PC-9 (cell line): ENCODE measurements at places on chromosomes 5 and 9. TPM values are rescaled to one million over a fixed set of nuclear protein-coding genes. Genes with fewer than 3 reads are reported as not detected.

The HRH2 gene
- not detected in 2 replicates for total RNA-seq

- H3K4me1 ChIP-seq: no peaks in the 10 kb centered on the region
- no peak overlapping the region for H3K4me3 ChIP-seq
Observed at GRCh38 chr5:68242743-68243142, 27.2 kb downstream of the PIK3R1 start.

GRCh38 chr5:17221843-17222636 is 4.6 kb downstream of the BASP1 start:
- no peaks in the 10 kb centered on the region for H3K36me3 ChIP-seq
- H3K27me3 ChIP-seq: no peaks in the 10 kb centered on the region
- no peak overlapping the region for H3K4me3 ChIP-seq
- H3K27ac ChIP-seq: no peak overlapping the region

- peak; percentile 63 for DNase-seq
- no peaks in the 10 kb centered on the region for H3K36me3 ChIP-seq
- peaks cover 26% of the 10 kb centered on the region for H3K4me1 ChIP-seq
- no peaks in the 10 kb centered on the region for H3K27me3 ChIP-seq
Observed at GRCh38 chr9:125293134-125293533, 31.5 kb downstream of the GAPVD1 start.

The TIGD6 gene
- total RNA-seq: 3.0 and 3.9 TPM in 2 replicates

The TMEM171 gene
- total RNA-seq: 7.8 and 9.9 TPM in 2 replicates
